Activated CD4-positive, alpha-beta memory T cell treated with anti-CD3 and anti-CD28 coated beads, Interleukin-2, amount 10 ng/mL, durations not matched to agents 7 days and 5 days (primary cell): ENCODE measurements at places on chromosomes 12 and 14.

- no peak for DNase-seq
Measured at GRCh38 chr12:128905003-128905544, 51.8 kb downstream of the GLT1D1 start.

DNA sequence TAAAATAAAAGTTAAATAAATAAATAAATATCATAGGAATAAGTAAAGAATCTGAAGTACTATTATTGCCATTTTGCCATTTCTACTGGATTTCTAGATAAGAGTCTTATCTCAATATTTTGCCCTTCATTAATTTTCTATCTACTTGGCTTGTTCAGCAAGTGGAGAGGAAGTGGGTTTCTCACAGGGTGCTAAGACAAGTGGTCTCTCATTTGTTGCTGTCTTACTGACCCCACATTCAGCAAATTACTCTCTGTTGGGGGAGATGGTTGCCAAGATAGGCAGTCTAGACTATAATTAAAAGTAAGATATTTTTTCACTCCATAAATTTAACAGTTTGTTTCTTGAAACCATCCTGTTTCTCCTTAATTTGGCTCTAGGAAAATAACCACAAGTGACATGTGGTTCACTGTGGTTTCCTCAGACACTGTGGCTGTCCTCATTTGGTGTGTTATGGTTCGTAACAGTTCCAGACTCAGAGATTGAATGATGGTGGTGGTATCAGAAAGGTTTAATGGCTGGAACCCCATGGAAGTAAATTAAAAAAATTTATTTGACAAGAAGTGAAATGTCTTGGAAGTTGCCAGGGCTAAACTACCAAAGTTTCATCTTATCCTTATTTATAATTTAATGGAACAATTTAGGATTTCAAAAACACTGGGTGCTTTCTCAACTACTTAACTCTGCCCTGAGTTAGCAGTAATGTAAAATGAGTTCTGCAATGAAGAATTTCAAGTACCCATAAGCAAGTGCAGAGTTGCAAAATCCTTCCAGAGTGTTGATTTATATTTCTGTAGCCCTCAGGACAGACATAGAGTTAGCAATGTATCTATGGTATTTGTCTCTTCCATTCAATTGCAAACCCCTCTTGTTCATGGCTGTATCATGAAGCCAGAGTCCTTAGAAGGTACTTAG, 214.8 kb downstream of the MSRB3 start:
- no peak for DNase-seq

DNA sequence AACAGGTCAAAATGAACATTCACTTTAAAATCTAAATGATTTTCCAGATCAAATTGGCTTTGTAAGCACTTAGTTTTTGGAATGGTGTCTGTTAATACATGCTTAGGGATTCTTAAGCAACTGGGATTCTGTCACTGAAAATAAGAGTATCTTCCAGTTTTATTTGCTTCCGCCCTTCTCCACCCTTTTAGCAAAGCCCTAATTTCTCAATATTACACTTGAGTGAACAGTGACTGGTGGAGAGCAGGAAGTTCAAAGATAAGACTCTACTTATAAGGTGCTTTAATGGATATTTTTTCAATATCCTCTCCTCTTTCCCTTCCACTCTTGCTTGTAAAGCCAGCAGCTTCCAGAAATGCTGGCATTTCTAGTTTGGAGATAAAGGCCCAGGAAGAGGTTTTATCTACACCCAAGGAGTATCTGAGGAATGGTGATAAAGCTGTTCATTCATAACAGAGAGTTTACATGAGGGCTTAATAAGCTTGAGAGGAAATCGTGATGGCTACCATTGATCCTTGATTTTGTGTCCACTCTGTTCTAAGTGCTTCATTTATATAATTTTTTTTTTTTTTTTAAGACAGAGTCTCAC, 265.9 kb upstream of the PRICKLE1 start:
- DNase-seq = no peak

DNA sequence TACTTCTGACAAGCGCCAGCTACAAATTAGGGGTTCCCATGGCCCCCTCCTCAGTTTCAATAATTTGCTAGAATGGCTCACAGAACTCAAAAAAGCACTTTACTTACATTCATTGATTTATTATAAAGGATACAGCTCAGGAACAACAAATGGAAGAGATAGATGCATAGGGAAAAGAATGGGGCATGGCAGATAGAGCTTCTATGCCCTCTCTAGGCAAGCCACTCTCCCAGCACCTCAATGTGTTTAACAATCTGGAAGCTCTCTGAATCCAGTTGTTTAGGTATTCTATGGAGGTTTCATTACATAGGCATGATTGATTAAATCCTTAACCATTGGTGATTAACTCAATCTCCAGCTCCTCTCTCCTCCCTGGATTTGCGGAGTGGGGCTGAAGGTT, 184.5 kb upstream of the DAAM1 start:
- no peak for DNase-seq

GRCh38 chr14:104001003-104001402, 58.7 kb upstream of the RD3L start:
- DNase-seq = no peak
